ENCODE measurements at places on chromosomes 4 and X. TPM values are rescaled to one million over a fixed set of nuclear protein-coding genes. Genes with fewer than 3 reads are reported as not detected.

GRCh38 chrX:10938365-10938923, 172.7 kb upstream of the HCCS start:
- H3K4me3 ChIP-seq = no peak overlapping the region
- no peaks in the 10 kb centered on the region for H3K4me1 ChIP-seq
- peaks cover 18% of the 10 kb centered on the region for H3K36me3 ChIP-seq
- no peak overlapping the region for H3K27ac ChIP-seq
- H3K27me3 ChIP-seq = no peaks in the 10 kb centered on the region

The AMTN gene
- not detected for total RNA-seq

The DACH2 gene
- not detected for total RNA-seq

The TMEM156 gene
- 7.8 TPM for total RNA-seq

The FGB gene
- not detected for total RNA-seq

- H3K27ac ChIP-seq = no peak overlapping the region
- H3K27me3 ChIP-seq = peaks cover 5% of the 10 kb centered on the region
- DNase-seq = no peak
- no peaks in the 10 kb centered on the region for H3K4me1 ChIP-seq
- no peak overlapping the region for H3K4me3 ChIP-seq
Measured at GRCh38 chr4:11497212-11497806, 68.6 kb upstream of the HS3ST1 start.

The BEX1 gene
- not detected for total RNA-seq

The SMPX gene
- not detected for total RNA-seq

DNA sequence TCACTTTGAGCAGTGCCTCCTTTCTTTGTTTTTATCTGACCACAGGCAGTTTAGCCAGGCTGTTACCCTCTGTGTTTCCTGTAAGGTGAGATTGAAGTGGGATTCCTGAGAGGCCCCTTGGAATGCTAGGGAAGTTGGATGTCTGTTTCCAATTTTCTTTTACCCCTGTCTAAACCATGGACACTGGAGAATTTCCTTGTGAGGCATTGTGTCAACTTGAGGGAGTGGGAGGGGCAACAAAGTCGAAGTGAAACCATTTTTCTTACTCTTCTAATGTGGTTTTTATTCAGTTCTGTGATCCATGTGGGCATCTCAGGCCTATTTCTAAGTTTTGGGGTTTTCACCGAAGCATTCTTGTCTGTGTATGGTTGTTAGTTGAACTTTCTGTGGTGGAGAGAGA, 296.1 kb upstream of the UGT8 start:
- H3K36me3 ChIP-seq = no peaks in the 10 kb centered on the region
- no peak overlapping the region for H3K27ac ChIP-seq
- no peaks in the 10 kb centered on the region for H3K4me1 ChIP-seq
- H3K4me3 ChIP-seq = no peak overlapping the region
- DNase-seq = no peak

The GC gene
- not detected for total RNA-seq

DNA sequence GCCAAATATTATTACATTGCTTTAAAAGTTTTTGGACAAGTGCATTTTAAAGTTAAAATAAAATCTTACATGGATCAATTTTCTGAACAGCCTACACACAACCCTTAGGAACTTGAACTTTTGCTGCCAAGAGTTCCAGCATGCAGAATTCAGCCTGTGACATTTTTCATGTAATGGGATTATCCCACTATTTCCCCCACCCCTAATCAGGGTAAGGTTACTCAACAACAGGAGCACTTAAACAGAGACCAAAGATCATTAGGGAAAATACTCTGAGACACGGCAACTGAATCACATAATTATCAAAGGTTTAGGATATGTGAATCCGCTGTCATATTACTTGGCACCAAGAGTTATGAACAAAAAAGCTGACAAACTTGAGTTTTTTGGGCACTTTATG, 47.2 kb downstream of the IQCM start:
- DNase-seq = no peak
- no peaks in the 10 kb centered on the region for H3K27me3 ChIP-seq
- no peaks in the 10 kb centered on the region for H3K36me3 ChIP-seq
- no peaks in the 10 kb centered on the region for H3K4me1 ChIP-seq
- H3K27ac ChIP-seq = no peak overlapping the region

- H3K4me1 ChIP-seq = peaks cover 3% of the 10 kb centered on the region
- no peak for DNase-seq
- H3K27ac ChIP-seq = no peak overlapping the region
Measured at GRCh38 chr4:156751486-156751885, 220.1 kb downstream of the PDGFC start.

The TMPRSS11F gene
- not detected for total RNA-seq

DNA sequence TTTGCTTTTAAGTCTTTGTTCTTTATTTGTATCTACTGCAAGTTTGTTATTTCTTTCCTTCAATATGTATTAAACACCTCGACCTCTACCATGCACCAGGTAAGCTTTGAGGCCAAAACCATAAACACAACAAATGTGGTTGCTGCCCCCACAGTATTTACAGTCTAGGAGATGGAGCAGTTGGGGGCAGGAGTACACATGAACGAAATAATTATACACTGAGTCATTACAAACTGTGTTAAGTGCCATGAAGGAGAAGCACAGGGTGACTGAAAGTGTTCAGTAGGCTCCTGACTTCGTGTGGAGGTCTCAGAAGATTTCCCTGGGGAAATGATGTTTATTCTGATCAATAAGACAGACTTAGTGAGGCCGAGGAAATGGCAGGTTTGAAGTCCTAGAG, 30.3 kb downstream of the SLC25A43 start:
- no peak overlapping the region for H3K27ac ChIP-seq
- H3K27me3 ChIP-seq = no peaks in the 10 kb centered on the region
- no peaks in the 10 kb centered on the region for H3K36me3 ChIP-seq
- DNase-seq = no peak
- H3K4me1 ChIP-seq = peaks cover 23% of the 10 kb centered on the region

GRCh38 chrX:96843566-96843965, 40.1 kb upstream of the RPA4 start:
- no peaks in the 10 kb centered on the region for H3K36me3 ChIP-seq
- H3K4me3 ChIP-seq = no peak overlapping the region
- H3K4me1 ChIP-seq = no peaks in the 10 kb centered on the region
- no peak for DNase-seq

DNA sequence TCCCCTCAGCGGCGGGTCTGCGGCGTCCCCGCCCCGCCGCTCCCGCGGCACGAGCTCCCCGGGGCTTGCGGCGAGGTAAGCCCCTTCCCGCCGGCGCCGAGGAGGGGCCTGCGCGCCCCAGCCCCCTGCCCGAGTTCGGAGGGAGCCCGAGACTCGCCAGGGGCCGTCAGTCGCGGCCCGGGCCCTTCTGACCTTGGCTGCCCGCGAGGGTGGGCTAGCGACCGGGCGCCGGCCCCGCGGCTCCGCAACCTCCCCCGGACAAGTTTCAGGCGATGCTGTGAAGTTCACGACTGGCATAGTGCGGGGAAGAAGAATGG, 554 bp downstream of the CDKL5 start:
- no peaks in the 10 kb centered on the region for H3K36me3 ChIP-seq
- H3K4me1 ChIP-seq = peaks cover 8% of the 10 kb centered on the region
- peak overlapping the region; percentile 90 for H3K27ac ChIP-seq
- DNase-seq = no peak

The SMC1A gene
- total RNA-seq = 68.0 TPM

The GPAT3 gene
- total RNA-seq = 4.2 TPM

The ASB11 gene
- not detected for total RNA-seq

The F11 gene
- not detected for total RNA-seq

DNA sequence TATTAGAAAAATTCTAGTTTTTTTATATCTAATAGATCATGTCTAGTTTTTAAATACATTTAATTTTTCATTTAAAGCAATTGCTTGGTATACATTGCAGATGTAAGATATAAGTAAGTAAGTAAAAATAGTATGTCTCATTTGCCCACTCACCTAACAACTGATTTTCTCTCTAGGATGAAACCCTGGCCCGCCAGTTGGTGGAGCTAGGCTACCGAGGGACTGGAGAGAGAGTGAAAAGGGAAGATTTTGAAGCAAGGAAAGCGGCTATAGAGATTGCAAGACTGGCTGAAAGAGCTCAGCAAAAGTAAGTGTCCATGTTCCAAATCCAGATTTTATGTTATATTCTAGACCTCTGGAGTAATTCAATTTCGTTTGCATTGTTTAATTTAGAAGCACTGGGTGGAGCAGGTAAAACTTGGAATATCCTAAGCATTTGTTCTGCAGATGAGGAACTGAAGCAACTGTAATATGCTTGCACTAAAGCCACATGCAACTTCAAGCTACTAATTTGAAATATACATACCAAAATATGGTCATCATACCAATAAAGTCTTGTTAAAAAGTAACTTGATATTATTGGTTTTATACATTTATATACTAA, 27.1 kb downstream of the CFAP299 start:
- H3K36me3 ChIP-seq = no peaks in the 10 kb centered on the region
- peak; percentile 35 for DNase-seq
- H3K27ac ChIP-seq = no peak overlapping the region
- peaks cover 6% of the 10 kb centered on the region for H3K4me1 ChIP-seq
- H3K27me3 ChIP-seq = peaks cover 6% of the 10 kb centered on the region

DNA sequence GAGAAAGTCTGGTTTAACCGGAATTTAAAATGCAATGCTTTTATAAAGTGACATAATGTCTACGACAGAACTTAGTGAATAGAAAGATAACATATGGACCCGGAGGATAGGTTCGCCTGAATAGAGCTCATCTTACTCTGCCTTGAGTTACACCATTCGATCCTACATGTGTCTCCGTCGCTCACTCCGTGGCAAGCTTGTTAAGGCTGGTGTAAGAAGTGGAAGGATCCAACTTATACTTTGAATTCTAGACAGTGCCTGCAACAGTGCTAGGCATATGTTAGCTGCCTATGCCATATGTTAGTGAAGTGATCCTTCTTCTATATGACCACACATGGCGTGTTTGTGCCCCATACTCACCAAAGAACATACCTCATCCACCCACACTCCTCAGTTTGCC, 50.9 kb downstream of the SEL1L3 start:
- no peak overlapping the region for H3K4me3 ChIP-seq
- peaks cover 87% of the 10 kb centered on the region for H3K36me3 ChIP-seq
- no peak overlapping the region for H3K27ac ChIP-seq

DNA sequence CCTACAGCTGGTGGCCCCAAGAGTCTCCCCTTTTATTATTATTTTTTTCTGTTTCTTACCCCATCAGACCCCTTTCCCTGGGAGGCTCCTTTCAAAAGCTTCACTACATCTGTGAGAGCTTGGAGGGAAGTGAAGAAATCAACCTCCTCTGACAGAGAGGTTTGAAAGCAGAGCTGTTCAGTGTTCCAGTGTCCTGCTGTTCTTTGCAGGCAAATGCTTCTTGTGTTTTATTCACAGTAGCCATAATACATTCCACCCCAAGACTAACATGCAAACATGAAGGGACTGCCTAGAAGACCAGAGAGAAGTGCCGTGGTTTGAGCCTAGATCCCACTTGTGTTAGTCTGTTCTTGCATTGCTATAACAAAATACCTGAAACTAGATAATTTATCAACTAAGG, 192.1 kb downstream of the PTTG2 start:
- no peaks in the 10 kb centered on the region for H3K36me3 ChIP-seq
- H3K27me3 ChIP-seq = peaks cover 2% of the 10 kb centered on the region
- no peak overlapping the region for H3K4me3 ChIP-seq
- no peak overlapping the region for H3K27ac ChIP-seq
- DNase-seq = no peak
- H3K4me1 ChIP-seq = peaks cover 37% of the 10 kb centered on the region

DNA sequence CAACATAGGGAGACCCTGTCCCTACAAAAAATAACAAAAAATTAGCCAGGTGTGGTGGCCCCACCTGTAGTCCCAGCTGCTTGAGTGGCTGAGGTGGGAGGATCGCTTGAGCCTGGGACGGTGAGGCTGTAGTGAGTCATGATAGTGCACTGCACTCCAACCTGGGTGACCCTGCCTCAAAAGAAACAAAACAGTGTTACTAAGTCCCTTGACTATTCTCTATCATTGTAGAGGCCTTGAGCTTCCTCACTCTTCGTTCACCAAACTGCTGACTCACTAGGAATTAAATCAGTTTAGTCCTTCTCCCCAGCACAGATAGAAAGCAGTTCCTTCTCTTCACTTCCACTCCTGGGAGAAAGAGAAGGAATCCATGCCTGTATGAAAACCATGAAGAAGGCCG, 14.5 kb downstream of the CDS1 start:
- H3K27ac ChIP-seq = no peak overlapping the region
- H3K4me1 ChIP-seq = no peaks in the 10 kb centered on the region
- H3K36me3 ChIP-seq = no peaks in the 10 kb centered on the region

DNA sequence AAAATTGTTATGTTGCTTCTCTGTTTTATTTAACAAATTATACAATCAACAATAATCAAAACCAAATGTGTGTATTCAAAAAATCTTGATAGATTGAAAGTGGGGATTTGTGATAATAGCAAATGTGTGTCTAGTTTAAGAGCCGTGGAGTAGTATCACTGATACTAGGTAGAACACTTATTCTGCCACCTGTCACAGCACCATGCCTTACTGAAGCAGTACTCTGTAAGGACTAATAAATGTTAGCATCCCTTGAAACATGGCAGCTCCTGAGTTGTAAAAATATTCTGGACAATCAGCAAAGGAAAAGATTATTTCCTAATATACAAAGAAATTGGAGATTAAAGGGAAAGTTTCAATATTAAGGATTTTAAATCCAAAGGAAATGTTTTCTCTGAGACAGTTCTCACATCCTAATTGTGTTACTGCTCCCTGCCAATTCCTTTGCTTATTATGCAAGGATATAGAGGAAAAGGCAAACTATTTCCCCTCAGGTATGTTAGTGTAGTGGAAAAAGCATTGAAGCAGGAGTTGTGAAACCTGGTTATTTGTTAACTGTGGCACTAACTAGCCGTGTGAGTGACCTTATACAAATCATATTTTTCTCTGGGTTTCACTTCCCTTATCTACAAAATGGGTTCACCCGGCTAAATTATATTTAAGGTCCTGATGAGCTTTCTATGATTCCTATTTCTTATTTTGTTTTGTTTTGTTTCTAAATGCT, 303.1 kb downstream of the ARHGAP24 start:
- peaks cover 8% of the 10 kb centered on the region for H3K4me1 ChIP-seq
- H3K27ac ChIP-seq = peak overlapping the region; percentile 41
- no peaks in the 10 kb centered on the region for H3K36me3 ChIP-seq

DNA sequence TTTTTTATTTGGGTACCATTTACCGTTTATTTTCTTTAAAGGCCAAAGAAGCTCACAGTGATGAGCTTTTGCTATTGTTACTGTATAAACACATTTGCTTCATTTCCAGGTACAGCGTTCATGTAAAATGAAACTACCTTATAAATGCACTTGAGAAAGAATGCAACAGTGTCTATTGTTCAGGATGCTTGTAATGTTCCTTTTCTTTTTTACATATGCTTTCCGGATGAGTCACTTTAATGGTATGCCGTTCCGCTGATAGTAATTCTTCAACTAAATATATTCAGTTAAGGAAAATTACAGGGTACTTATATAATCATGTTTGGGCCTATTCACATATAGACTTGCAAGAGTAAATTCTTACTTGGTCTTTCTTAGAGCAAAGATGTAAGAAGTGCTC, 354.9 kb downstream of the RPA4 start:
- H3K36me3 ChIP-seq = no peaks in the 10 kb centered on the region
- no peak overlapping the region for H3K27ac ChIP-seq
- no peaks in the 10 kb centered on the region for H3K4me1 ChIP-seq
